Spinal cord (tissue), 10 donors: ENCODE measurements at places on chromosomes 12 and 14. TPM values are rescaled to one million over a fixed set of nuclear protein-coding genes. Genes with fewer than 3 reads are reported as not detected.
A peak's percentile ranks its signal among the peaks of the same experiment; 100 is the strongest.

NINJ2 gene
- 6.0 TPM for total RNA-seq

PIP4K2C gene
- total RNA-seq: 12.5 TPM

CDC42BPB gene
- total RNA-seq: 81.7 TPM

CAPZA3 gene
- total RNA-seq: not detected

FICD gene
- 5.4 TPM for total RNA-seq

TCL1A gene
- 0.11 TPM for total RNA-seq

DCN gene
- total RNA-seq: 643 TPM

DNA sequence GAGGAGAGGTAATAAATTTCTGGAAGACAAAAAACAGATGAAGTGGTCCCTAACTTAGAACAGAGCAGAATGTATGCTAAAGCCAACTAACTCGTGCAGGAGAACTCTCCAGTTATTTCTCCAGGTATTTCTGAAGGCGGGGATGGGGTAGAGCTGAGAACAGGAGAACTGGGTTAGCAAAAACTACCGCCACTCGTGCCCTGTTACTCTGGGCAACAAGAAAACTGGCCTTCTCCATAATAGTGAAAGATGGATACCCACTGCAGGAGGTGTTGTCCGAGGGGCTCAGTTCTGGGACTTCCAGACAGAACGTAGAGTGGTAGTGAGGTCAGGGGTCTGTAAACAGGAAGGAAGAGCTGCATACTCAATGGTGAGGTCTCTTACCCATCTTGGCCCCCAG lies 187.3 kb upstream of the FRMD6 start:
- no peak for DNase-seq

DNA sequence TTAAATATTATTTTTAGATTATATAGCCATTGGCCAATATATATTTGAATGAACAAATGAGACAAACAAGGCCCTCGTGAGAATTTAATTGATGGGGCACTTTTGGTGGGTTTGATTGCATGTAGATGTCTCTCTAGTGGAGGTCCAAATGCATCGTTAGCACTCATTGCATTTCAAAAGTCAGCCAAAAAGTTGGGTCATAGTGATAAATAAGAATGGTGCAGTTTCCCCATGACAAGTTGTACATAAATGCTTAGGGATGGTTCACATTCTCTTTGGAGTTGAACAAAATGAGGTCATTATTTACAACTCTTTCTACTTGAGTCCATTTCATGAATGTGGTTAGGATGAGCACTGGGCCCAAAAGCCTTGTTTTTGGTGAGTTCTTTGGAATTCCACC lies 1.0 kb downstream of the BEST3 start:
- DNase-seq: no peak

DNA sequence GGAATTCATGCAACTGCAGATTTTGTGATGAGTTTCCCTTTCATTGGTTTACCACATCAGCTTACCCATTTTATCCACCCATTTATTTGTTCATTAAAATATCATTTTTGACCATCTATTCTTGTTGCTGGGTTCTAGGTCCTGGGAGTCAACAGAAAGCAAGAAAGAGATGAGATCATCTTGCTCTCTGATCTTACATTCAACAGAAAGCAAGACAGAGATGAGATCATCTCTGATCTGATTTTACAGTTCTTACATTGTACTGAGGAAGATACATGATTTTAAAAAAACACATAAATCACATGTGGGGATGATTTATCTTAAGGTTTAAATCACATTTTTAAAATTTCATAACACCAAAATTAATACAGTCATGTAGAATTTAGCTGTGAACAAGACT lies 2.3 kb downstream of the TAS2R46 start:
- DNase-seq: no peak

DNA sequence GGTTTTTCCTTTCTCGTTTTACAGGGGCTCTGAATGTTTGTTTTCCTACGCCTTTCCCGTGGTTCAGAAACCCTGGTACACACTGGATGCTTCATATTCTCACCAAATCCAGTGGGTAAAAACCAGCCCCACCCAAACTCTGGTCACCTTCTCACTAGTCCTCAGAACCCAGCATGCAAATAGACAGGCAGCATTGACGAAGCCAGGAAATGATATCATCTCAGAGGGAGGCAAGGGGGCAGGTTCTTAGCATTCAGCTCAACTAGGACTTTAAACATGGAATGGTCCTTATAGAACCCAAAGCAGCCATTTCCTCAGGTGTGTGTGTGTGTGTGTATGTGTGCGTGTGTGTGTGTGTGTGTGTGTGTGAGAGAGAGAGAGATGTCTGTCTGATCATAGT lies 142.0 kb downstream of the KCNK10 start:
- no peak for DNase-seq

DNA sequence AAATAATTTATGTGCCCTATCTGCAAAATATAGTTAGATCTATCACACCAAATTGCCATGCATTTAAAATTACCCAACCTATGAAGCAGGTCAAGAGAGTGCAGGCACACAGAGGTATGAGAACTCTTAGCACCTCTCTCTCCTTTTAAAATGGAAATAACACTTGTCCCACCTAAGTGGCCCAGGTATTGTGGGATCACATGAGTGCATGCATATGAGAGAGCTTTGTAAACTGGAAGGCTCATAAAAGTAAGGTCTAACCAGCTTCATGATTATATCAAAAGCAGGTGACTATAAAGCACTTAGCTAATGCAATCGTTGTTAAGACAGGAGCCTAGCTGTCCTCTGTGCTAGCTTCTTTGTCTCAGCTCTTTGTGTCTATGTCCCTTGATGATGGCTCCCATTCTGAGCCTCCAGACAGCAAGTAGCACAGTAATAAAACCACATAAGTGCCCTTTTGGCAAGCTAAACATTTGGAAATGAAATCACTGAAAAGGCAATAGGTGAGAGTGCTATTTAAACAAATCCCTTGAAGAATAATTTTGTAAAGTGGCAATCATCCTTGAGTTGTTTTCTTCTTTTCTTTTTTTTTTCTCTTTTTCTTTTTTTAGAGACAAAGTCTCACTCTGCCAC lies 219.0 kb downstream of the NTF3 start:
- DNase-seq: no peak

- no peak for DNase-seq
Measured at GRCh38 chr14:61147381-61147821, 133.7 kb downstream of the TMEM30B start.

DNA sequence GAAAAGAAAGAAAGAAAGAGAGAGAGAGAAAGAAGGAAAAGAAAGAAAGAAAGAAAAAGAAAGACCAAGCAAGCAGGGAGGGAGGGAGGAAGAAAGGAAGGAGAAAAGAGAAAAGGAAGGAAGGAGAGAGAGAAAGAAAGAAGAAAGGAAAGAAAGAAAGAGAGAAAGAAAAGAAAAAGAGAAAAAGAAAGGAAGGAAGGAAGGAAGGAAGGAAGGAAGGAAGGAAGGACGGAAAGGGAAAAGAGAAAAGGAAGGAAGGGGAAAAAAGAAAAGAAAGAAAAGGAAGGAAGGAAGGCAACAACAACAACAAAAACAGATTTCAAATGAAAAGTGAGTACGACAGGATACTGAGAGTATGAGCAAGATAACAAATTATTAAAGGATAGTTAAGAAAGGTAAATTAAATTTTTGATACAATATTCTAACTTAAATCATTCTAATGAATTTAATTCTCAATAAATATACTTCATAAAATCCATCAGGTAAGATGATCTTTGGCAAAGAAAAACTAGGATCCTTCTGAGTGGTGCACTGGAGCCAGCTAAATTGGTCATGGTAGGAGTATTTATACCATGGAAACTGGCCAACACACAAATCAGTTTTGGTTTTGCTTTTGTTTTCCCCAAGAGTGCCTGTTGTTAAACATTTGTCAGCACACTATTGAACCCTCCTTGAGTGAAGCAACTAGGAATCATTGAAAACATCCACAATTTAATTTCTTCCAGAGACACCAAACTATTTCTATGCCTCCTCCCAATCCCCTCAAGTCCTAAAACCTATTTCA lies 56.1 kb upstream of the DYRK2 start:
- no peak for DNase-seq

DNA sequence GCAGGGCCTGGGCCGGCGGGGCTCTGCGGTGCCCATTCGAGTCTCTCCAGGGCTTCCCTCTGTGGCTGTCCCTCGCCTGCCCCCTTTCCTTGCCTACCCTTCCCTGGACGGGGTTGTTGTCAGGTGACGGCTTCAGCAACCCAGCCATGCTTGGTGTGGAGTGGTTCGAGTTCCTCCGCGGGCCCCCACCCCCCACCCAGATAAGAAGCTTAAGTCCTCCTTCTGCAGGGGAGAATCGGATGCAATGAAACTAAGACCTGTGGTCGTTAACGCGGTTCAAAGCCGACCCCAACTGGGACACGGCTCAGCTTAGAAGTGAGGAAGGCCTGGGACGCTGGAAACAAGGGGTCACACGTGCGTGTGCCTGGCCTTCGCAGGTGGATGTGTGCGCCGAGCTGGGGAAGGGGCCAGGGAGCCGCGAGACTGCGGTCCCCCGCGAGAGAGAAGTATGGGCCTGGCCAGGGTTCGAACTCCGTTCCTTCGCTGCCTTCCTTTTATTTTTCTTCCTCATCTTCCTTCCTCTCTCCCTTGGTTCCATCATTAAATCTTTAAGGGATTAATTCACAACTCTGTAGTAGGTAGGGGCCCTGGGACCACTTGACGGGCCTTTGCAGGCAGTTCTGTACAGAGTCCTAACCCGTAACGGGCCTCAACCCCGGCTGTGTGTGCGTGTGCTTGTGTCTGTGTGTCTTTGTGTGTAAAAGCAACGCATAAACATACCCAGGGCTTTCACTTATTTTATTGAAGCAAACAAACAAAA lies 3.5 kb downstream of the TTC6 start:
- no peak for DNase-seq

DNA sequence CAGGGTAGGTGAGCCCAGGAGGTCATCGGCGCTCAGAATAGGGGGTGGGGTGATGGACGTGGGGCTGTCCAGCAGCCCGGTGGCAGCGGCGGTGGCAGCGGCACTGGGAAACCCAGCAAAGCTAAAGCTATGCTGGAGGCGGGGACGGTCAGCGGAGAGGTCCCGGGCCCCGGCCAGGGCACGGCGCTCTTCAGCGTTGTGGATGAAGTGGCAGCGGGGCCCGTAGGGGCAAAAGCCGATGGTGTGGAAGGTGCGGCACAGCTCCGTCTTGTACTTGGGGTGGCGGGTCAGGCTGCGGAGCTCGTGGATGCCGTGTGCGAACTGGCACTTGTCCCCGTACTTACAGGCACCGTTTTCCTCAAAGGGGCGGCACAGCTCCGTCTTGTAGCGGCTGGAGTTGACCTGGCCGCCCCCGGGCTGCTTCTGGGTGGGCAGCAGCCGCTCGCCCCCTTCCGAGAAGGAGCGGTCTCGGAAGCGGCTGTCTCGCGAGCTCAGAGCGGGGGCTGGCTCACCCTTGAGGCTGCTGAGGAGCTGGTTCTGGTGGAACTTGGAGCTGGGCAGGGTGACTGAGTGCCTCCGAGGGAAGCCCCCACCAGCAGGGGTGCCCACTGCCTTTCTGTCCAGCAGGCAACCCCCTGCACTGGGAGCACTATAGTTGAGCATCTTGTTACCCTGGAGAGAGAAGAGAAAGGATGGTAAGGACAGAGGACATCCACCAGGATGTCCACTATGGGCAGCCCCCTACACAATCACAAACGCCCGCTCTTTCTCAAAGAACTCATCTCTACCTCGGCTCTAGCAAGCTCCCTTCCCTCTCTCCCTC lies 2.8 kb downstream of the ZFP36L1 start:
- DNase-seq: peak; percentile 68

- DNase-seq: no peak
Measured at GRCh38 chr14:51323492-51323891, 83.4 kb downstream of the TMX1 start.

GRCh38 chr12:526089-526488 lies 66.3 kb downstream of the B4GALNT3 start:
- no peak for DNase-seq

GRCh38 chr14:23561259-23561658 lies 5.2 kb downstream of the THTPA start:
- no peak for DNase-seq

DNA sequence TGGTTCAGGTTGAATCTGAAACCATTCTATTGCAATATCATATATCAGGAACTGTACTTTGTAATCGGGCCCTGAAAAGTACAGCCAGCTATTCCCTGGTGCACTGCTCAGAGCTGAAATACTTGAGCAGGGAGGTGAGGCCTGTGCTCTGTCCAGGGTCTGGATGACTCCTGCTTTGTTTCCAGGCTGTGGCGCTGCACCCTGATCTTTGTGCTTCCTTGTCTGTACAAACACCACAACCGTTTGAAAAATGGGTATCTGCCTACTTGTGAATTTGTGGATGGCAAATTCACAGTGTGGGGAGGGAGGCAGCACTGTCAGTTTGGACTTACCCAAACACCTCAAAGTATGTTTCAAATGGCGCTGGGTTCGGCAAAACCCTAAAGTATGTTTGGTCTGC lies 155.4 kb upstream of the FAR2 start:
- no peak for DNase-seq

- no peak for DNase-seq
Measured at GRCh38 chr12:130805635-130806034, 33.4 kb downstream of the STX2 start.

GRCh38 chr12:11991604-11992003 lies 79.1 kb upstream of the BCL2L14 start:
- no peak for DNase-seq

GRCh38 chr14:81436296-81437138 lies 36.4 kb upstream of the STON2 start:
- DNase-seq: peak; percentile 85

DNA sequence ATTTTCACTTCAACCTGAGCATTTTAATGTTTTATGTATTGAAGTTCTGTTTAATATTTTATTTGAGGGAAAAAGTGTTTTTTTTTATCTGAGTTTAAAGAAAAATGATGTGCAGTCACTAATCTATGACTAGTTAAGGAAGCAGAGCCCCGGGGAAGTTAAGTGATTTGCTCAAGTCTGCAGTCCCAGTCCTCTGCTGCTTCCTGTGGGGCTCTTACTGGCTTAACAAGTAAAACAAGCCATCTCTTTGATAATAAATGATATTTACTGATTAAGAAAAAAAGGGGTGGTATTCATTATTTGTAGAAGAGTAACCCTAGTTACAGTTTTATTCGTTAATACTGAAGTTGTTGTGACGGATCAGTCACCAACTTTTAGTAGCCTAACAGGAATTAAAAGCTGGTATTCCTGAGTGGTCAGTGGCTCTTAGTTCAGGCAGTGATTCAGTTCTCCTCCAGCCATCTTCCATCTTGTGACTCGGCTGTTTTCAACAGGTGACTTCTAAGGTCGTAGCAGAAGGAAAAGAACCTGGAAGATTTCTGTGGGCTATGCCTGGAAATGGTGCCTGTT lies 21.7 kb downstream of the BICDL1 start:
- no peak for DNase-seq

GRCh38 chr14:39664646-39665045 lies 232.4 kb upstream of the FBXO33 start:
- DNase-seq: no peak

DNA sequence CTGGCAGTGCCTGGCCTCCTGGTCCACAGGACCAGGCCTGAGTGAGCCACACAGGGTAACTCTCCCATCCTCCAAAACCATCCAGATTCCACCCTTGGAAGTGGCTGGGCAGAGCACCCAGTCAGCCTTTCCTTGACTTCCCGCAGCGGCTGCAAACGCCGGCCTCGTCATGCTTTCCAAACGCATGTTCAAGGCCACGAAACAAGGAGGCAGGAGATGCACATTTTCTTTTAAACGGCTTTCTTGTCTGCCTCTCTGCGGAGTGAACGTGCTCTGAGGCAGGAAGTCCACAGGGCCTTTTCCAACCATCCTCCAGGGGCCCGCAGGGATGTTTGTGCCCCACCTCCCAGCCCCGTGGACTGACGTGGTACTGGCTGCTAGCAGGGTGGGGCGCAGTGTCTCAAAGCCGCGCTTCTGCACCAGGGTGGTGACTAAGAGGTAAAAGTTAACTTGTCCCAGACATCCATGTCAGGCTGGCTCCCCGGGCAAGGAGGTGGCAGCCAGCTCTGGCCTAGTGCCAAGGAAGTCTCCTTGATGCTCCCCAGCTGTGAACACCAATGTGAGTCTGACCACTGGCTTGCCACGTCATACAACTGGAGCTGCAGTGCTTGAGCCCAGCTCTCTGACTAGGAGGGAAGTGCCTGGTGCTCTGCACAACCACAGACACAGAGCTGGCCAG lies 45.0 kb downstream of the KCNA5 start:
- no peak for DNase-seq
